ENCODE measurements at places on chromosomes 12 and 14.

- DNase-seq, result no peak
These were observed 20.3 kb downstream of the PRICKLE1 start for GRCh38 chr12:42568952-42569915.

DNA sequence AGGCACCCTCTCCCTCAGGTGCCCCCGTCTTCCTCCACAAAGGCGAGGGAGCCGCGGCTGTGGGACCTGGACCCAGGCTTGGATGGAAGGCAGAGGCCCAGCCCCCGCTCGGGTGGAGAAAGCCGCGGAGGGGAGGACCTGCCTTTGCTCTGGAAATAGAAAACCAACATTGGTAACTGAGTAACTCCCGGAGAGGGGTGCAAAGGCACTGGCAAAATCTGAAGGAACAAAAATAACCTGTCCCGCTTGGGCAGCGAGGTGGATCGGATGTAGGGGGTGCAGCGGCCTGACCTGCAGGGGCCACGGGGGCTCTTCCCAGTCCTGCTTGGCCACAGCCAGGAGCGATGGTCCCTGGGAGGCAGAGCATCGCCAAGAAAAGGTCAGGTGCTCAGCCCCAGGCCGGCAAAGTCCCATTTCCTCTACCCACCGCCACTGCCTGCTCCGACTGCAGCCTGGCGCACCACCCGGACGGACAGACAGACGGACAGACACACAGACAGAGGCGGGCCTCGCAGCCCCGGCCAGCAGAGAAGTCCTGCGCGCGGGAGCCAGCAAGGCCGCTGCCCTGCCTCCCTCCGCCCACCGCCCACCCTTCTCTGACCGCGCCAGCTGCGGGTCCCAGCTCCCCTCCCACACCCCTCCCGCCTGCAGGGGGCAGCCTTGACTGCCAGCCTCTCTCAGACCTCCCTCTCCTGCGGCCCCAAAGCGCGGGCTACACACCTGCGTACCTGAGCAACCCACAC lies 21.4 kb upstream of the TMEM106C start:
- no peak for DNase-seq

- no peak for DNase-seq
These were observed 82.8 kb downstream of the B4GALNT3 start for GRCh38 chr12:542395-543113.

GRCh38 chr12:76462668-76463224 lies 96.8 kb downstream of the OSBPL8 start:
- no peak for DNase-seq

- DNase-seq, result no peak
These were observed 840 bp downstream of the PNP start for GRCh38 chr14:20469890-20470602.

DNA sequence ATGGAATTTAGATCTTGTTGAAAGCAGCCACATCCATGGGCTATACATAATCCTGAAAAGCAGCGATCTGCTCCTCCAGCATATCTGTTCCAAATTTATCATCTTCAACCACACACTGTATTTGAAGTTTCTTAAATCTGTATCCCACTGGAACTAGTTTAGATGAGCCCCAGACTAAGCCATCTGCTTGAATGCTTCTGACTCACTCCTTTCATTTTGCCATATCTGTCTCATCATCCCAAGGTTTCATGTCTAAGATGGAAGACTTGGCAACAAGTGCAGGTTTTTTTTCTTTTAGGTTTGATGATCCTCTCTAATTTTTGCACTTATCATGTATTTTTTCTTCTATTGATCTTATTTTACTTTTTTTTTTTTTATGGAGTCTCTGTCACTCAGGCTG lies 54.4 kb upstream of the TMEM263 start:
- no peak for DNase-seq

DNA sequence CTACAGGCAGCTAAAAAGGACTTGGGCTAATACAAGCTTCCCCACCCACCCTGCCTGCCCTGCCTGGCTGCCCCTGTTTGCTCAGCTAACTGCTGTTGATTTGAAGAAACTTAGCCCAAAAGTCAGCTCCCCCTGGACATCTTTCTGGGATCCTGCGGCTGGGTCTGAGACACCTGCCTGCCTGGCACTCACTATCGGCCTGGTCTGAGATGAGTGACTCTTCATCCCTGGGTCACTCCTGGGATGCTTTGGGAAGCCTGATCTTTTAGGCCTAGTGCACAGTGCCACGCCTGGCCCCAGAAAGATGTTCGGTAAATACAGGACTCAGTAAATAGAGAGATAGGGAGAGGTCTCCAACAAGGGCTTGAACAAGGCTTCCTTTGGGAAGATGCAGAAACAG lies 211.3 kb upstream of the DIO3 start:
- DNase-seq, result no peak

GRCh38 chr12:89461649-89462612 lies 62.7 kb downstream of the GALNT4 start:
- no peak for DNase-seq

DNA sequence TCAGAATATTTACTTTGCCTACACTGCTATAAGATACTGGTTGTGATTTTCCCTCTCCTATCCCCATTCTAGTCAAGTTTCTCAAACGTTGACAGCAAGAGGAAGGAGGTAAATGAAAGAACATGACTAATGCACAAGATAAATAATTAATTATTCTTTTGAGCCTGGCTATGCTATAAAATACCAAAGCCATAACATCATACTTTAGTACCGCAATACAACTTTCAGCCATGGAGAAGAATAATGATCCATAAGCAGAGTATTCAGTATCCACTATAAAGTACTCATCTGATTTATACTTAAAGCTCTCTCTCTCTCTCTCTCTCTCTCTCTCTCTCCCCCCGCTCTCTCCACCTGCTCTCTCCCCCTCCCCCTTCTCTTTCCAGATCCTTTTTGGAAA lies 41.3 kb downstream of the TDG start:
- DNase-seq, result no peak

GRCh38 chr12:100955139-100955538 lies 160.6 kb downstream of the ANO4 start:
- no peak for DNase-seq

GRCh38 chr12:89793946-89794345 lies 85.3 kb upstream of the ATP2B1 start:
- DNase-seq, result no peak

DNA sequence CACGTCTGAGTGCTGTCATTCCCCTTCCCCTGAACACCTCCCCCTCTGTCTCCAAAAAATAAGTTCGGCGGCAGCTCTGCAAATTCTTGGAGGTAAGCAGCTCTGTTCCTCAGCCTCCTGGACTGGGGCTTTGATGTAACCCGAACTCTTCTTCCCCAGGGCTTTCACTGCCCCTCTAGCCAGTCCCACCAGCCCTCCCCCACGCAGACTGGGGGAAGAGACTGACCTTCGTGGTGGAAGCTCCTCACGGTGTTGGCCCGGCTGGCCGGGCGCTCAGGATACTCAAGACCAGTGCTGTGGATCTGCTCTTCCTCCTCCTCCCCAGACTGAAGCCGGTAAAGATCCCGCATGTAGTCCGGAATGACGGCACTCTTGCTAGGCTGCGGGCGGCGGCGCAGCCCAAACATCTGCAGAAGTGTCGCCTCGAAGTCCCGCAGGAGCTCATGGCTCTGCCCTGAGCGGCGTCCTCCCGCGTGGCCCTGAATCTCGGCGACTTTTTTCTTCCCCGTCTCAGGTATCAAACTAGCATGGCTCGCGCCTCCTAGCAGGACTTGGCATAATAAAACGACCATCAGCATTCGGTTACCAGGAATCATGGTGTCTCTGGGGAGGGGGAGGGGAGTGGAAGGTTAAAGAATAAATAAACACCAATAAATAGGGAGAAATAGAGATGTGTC lies 4.9 kb downstream of the BMP4 start:
- DNase-seq, result no peak

- peak; percentile 81 for DNase-seq
These were observed 85.7 kb downstream of the DUSP16 start for GRCh38 chr12:12476857-12477531.

GRCh38 chr12:26704684-26705460 lies 128.1 kb downstream of the ITPR2 start:
- no peak for DNase-seq

DNA sequence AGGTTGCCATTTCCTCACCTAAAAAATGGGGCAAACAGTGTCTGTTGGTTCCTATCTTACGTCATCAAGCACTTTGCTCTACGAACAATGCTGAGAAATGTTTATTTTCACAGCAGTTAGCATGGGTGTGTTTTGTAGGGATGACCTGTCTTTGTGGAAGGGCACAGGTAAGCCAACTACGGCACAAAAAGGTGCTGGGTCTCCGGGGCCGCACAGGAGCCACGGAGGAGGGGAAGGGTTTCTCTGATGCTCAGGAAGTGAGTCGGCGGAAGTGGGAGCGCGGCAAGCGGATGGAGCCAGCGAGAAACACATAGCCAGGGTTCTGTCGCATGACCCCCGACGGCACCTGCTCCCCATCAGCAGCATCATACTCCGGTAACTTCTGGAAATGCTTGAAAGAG lies 65.6 kb upstream of the TCL1B start:
- DNase-seq, result no peak

DNA sequence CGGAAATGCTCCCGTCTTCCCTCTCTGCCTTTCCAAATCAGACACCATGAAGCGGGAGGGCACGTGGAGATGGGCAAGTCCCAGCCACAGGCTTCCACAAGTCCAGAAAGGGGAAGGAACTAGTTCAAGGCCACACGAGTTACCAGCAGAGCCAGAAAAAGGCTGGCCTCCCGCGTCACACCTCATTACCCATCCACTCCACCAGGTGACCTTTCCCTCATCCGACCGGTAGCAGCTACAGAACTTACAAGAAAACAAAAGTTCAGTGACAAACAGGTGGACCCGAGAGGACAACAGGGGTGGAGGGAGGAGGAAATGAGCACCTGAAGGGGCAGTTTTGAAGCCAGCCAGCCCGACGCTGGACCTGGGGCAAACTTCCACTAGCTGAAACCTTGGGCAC lies 46.9 kb downstream of the CHGA start:
- DNase-seq, result no peak

GRCh38 chr14:94768141-94768520 lies 1.8 kb downstream of the GSC start:
- no peak for DNase-seq

DNA sequence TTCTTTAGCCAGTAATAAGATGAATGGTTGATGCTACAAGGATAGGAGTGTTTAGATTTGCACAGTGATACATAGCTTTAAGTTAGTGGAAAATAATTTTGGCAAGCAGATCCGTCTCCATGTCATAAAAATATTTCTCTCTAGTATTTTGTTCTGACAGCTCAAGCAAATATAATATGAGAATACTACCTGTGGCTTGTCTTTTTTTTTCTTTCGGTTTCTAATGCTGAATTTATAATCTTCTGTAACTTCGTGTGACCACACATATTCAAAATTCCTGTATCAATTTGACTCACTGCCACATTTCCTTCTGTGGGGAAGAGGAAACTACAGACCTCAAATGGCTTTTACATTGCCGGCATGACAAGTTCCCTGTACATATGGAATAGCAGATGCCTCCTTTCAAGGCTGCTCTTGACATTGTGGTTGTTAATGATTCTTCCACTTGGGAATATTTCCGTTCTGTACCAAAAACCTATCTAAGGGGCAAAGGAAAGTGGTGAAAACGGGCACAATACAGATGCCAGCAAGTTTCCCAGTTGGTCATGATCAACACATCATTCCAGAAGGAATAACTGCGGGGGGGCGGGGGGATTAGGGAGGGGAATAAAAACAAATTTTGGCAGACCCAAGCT lies 103.6 kb upstream of the CCDC91 start:
- DNase-seq, result no peak

DNA sequence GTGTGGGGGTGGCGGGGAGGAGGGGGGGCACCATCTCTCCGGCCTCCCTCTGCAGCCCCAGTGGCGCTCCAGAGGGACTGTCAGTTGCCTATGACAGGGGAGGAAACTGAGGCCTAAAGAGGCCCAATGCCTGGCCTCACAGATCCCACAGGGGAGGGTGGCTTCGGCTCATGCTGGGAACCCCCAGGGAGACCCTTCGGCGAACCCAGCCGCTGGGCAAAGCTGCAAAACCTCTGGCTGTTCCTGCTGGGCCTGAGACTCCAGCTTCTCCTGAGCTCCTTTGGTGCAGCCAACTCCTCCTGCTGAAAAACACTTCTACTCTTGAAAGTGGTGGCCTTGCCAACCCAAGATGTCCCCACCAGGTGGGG lies 170.1 kb upstream of the RTL1 start:
- no peak for DNase-seq

- no peak for DNase-seq
These were observed 163.8 kb upstream of the CCDC198 start for GRCh38 chr14:57657487-57657886.

GRCh38 chr12:122184517-122184916 lies 1.6 kb downstream of the LRRC43 start:
- no peak for DNase-seq

GRCh38 chr12:56222531-56222895 lies 791 bp upstream of the RNF41 start:
- no peak for DNase-seq

DNA sequence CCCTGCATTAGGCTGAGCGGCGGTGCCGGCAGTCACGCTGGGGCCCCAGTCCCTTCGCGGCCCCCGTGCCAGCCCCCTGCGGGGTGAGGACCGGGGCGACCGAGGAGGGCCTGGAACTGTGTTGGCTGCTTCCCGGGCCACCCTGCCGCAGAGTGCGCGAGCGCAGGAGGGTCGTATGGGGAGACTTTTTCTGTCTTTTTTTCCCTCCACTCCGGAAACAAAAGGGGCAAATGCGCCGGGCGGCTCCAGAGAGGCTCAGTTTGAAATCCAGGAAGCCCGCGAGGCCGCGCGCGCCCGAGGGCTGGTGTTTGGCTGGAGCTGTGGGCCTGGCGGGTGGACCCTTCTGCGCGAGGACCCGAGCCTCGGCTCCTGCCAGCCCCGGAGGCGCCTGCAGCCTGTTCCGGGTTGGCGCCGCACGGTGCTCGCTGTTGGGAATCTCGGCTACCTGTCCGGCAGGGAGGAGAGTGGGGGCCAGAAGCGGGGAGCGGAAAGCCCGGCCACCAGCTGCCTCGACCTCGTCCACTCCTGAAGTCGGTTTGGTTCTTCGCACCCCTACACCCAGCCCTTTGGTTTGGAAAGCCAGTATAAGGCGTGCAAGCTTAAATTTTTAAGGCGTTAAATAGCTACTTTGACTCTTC lies 638 bp downstream of the PLEKHG3 start:
- no peak for DNase-seq

GRCh38 chr14:61493239-61493638 lies 171.9 kb downstream of the PRKCH start:
- no peak for DNase-seq

DNA sequence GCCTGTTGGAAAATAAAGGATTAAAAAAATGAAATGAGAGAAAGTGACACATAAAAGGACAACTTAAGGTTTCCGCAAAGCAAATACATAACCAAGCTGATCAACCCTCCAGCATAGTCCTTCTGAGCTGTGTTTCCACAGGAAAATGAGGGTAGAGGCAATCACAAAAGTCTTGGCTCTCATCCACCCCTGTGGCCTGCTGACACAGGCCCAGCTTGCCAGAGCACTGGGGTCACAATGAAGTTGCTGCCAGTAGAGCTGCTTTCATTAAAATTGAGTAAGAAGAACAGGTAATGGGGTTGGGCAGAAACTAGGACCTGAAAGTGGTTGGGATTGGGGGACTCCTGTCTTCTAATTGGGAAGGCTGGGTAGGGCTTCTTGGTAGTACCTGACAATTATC lies 65.9 kb downstream of the RERG start:
- no peak for DNase-seq
